ENCODE measurements at places on chromosomes 3 and 15. TPM values are rescaled to one million over a fixed set of nuclear protein-coding genes. Genes with fewer than 3 reads are reported as not detected.

DNA sequence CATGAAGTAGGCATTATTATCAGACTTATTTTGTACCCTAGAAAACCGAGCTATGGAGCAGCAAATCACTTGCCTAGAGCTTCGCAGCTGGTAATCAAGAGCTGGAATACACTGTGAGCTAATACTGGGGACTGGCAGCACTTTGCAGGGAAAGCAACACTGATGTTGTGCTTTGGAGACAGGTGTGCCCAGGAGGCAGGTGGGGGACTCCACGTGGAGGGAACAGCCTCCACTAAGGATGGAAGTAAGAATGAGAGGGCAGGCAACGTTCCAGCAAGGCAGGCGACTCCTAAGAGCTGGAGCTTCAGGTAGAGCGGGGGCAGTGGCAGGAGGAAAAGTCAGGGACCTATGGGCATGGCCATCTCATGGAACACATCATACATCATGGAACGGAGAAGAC is 300.5 kb upstream of the IGF1R start:
- H3K27ac ChIP-seq = no peak overlapping the region
- no peak overlapping the region for H3K4me3 ChIP-seq
- no peak for DNase-seq
- H3K4me1 ChIP-seq = no peaks in the 10 kb centered on the region
- H3K36me3 ChIP-seq = no peaks in the 10 kb centered on the region

- no peak overlapping the region for H3K4me3 ChIP-seq
- no peaks in the 10 kb centered on the region for H3K36me3 ChIP-seq
- H3K27ac ChIP-seq = no peak overlapping the region
- no peaks in the 10 kb centered on the region for H3K27me3 ChIP-seq
- no peaks in the 10 kb centered on the region for H3K4me1 ChIP-seq
Observed at GRCh38 chr3:88809993-88810392, 297.4 kb upstream of the EPHA3 start.

DNA sequence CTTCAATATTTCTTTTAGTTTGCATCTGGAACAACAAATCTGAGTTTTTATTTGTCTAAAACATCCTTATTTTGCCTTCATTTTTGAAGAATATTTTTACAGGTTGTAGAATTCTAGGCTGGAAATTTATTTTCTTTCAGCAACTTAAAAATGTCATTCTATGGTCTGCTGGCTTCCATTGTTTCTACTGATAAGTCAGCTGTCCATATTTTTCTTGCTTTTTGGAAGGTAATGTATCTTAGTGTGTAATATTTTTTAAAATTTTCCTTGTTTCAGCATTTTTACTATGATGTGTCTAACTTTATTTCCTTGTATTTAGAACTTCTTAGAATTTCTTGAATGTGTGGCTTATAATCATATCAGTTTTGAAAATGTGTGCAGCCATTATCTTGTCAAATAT is 37.0 kb downstream of the SEMA6D start:
- no peak overlapping the region for H3K27ac ChIP-seq
- no peaks in the 10 kb centered on the region for H3K36me3 ChIP-seq
- H3K4me3 ChIP-seq = no peak overlapping the region
- no peaks in the 10 kb centered on the region for H3K27me3 ChIP-seq

DNA sequence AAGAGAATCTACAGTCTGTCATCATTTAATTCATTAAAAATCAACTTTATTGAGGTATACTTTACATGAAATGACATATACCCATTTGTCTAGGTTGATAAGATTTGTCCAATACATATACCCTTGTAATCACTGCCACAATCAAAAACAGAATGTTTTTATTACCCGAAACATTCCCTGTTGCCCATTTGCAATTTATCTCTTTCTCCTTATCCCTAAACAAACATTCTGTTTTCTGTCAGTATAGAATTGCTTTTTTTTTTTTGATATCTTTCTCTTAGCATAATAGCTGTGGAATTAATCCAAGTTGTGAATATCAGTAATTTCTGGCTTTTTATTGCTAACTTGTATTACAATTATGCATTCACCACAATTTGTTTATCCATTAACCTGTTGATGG is 4.3 kb upstream of the CNTN6 start:
- H3K4me3 ChIP-seq = no peak overlapping the region
- H3K27ac ChIP-seq = no peak overlapping the region
- DNase-seq = no peak
- H3K4me1 ChIP-seq = no peaks in the 10 kb centered on the region

DNA sequence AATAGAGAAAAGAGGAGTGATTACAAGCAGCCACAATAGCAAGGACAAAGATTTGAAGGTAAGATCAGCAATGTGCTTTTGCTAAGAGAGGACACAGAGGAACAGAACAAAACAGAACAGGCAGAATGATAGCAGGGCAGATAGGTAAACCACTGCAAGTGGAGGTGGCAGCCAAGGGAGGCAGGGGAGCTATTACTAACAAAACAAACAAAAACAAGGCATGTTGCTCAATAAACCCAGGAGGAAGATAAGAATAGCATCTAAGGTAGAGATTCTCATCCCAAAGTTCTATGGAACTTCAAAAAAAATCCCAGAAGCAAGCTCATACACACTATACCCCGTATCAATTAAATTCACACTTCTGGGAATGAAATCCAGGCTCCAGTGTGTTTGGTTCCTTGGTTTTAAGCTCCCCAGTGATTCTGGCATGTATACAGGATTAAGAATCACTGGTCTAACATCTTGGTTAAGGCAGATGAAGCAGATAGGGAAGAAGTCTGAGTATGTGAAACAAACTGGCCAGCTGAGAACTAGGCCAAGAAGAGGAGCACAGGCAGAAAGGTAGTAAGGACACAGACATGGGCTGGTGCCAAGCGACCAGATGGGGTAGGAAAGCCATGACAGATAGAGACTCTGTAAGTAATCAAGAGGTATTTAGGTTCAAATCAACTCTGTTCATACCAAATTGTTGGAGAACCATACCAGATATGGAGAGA is 189.2 kb downstream of the DTWD1 start:
- DNase-seq = no peak
- no peak overlapping the region for H3K27ac ChIP-seq
- H3K27me3 ChIP-seq = no peaks in the 10 kb centered on the region

The NANOGP8 gene
- not detected for total RNA-seq

The CFAP100 gene
- not detected for total RNA-seq

The CRABP1 gene
- 1.9 TPM for total RNA-seq

The CPLX3 gene
- total RNA-seq = not detected

The GOLGA8R gene
- total RNA-seq = 2.9 TPM

Measured in transverse colon (tissue), 4 donors.